ENCODE measurements at places on chromosomes 7 and 10.

- ATAC-seq: no peak
Observed at GRCh38 chr7:123665896-123666295, 10.2 kb downstream of the LMOD2 start.

DNA sequence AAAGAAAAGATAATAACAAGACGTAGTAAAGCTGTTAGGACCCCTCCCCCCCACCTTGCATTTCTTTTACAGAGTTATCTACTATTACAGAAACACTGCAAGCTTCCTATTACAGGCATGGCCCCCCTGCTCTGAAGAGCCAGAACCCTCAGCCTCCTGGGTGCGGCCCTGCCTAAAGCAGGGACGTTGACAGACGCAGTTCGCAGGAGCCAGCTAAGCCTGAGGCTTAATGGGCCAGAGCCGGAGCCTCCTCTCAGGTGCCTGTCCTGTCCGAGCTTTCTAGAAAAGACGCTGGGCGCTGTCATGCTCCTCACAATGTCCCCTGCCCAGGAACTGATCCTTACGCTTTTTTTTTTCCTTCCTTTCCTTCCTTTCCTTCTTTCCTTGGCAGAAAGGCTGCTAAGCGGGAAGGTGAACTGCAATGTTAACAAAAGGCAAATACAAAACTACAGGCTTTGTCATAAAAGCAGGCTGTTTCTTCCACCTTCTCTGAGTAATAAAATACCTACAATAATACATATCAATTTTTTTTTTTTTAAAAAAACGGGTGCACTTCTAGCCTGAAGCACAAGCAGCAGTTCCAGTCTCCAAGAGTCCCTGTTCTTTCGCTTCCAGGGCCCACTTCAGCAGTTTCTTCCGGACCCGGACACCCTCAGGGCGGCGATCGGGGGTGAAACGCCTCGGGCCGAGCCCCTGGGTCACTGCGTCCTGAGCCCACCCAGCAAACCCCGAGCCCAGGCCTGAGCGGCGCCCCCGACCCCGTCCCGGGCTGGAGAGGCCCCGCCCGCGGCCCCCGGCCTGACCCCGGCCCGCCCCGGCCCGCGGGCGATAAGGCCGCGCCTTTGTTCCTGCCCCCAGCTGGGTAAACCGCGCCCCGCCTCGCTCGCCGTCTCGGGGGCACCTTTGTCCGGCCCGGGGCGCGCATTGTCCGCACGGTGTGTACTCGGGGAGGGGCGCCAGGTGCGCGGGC, 11.2 kb downstream of the MNX1 start:
- no peak for ATAC-seq

DNA sequence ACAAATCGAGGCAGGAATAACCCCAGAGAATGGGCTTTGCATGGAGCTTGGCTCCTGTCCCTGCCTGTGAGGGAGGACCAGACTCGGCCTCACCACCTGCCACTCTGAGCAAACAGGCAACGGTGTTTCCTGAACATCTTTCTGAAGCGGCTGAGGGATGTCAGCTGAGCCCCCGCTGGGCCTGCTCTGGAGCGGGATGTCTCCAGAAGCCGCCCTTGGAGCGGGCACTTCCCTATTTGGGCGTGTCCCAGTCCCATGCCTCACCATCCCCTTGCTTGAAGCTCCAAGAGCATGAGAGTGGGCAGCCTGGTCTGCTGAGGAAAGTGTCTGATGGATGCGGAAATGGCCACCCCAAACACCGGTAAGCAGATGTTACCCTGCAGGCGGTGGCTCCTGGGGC, 10.2 kb downstream of the ALKBH4 start:
- ATAC-seq: no peak

- no peak for ATAC-seq
Observed at GRCh38 chr10:18968159-18968558, 80.4 kb upstream of the MALRD1 start.

All from activated T-helper 17 cell treated with anti-CD3 and anti-CD28 coated beads, Interleukin-2, amount 50 U/mL, for 72 hours (primary cell).